Activated T-cell treated with anti-CD3 and anti-CD28 coated beads for 24 hours (primary cell): ENCODE measurements at places on chromosomes 4 and X.

GRCh38 chr4:136524039-136524438 lies 1008.3 kb downstream of the PCDH18 start:
- no peak for DNase-seq

DNA sequence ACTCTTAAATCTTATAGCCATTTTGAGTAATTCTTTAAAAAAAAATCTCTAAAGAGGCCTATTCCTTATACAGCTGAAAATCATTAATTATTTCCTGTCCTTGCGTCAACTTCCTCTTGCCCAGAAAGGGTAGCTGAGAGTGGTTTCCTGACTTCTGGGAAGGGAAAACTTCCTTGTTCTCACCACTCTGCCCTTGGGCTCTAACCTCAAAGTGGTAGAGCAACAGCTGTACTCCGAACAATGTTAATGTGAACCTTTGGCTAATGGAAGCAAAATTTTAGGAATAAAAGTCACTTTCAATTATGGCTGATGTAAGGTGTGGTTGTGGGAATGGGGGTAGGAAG lies 15.3 kb downstream of the KLHL2 start:
- DNase-seq = no peak

DNA sequence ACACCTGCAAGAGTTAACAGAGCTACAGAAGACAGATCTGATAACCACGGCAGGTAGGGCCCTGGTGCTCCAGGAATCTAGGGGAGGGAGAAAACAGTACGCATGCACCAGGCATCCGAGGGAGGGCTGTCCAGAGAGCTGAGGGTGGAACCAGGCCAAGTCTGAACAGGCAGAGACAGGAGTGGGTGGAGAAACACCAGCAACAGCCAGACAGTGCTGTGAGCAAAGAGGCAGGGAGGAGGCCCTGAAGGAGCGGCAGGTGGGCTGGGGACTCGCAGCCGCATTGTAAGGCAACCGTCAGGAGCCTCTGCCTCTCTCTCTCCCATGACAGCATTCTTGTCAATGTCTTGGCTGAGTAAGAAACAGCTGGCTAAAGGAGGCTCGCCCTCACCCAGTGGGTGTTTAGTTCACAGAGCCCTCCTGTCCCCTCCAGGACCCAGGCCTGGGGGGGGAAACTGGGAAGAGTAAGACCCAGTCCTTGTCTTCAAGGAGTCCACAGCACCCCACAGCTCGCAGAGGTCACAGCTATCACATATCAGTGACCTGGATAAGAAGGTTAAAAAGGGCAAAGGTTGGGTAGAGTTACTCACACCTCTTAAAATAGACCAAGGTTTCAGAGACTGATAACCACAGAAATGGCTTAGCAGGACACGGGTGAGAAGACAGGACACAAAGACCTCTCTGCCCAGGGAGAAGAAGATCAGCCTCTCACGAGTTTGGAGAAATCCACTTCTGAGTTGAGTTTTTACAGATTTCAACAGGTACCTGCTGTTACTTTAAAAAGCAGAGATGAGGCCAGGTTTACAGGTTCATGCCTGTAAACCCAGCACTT lies 10.5 kb downstream of the ACSL1 start:
- DNase-seq = no peak

DNA sequence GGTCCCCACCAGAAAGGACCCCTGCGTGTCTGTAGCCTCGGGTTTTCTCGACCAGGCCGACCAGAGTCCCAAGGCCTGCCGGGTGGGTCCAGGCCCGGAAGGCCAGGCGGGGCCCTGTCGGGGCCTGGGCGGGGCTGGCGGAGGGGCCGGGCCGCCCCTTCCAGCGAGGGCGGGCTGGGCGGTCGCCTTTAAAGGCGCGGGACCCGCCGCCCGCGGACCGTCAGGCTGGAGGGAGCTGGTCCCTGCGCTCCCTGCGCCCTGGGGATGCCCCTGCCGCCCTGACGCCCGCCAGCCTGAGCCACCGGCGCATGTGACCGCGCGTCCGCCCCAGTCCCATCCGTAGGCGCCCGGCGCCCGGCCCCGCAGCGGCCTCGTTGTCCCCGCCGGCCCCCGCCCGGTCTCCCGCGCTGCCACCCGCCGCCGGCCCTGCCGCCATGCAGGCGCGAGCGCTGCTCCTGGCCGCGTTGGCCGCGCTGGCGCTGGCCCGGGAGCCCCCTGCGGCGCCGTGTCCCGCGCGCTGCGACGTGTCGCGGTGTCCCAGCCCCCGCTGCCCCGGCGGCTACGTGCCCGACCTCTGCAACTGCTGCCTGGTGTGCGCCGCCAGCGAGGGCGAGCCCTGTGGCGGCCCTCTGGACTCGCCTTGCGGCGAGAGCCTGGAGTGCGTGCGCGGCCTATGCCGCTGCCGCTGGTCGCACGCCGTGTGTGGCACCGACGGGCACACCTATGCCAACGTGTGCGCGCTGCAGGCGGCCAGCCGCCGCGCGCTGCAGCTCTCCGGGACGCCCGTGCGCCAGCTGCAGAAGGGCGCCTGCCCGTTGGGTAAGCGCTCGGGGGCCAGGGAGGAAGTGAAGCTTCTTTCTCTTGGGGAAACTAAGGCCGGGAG lies at the start of gene HTRA3:
HTRA3 (plus strand) TSS at position 220 of the 883 bp plus-strand sequence; CDS start at position 435, 215 bp downstream.
- DNase-seq = no peak

- DNase-seq = no peak
Measured at GRCh38 chr4:119525771-119526712, 102.6 kb downstream of the PDE5A start.

GRCh38 chrX:17470136-17470535 lies 95.1 kb downstream of the NHS start:
- no peak for DNase-seq

GRCh38 chrX:10904220-10904619 lies 206.9 kb upstream of the HCCS start:
- DNase-seq = no peak

DNA sequence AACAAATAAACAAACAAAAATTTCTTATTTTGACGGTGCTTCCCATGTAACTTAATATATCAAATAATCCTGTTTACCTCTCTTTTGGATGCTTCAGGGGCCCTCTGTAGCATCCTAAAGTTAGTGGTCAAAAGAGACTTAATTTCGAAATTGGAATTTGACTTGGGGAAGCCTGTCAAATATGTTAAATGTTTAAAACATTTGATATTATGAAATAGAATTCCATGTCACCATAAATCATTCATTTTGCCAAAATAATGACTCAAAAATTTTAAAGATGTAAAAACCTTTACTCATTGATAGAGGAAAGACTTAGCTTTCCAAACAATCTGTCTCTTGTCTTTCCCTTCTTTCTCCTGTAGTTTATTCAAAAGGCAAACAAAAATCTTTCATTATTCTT lies 20.6 kb upstream of the TEX13A start:
- DNase-seq = no peak

GRCh38 chr4:187069398-187069797 lies 345.7 kb upstream of the FAT1 start:
- no peak for DNase-seq

DNA sequence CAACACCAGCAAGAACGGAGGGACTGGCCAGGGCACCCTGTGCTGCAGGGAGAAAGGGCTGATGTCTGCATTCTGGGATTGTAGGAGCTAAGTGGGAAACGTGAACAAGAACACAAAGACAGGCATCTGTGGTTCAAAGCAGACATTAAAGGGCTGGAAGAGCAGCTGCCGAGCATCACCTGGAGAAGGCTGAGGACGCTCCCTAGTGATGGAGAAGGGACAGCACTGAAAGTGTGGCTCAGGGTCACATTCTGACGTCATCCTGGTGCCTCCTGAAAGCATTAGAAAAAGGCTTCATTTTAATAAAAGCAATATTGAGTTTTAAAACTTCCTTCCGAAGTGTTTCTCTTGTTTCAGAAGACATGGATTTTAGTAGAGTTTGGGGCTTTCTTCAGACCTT lies 62.3 kb downstream of the CLDN22 start:
- no peak for DNase-seq

DNA sequence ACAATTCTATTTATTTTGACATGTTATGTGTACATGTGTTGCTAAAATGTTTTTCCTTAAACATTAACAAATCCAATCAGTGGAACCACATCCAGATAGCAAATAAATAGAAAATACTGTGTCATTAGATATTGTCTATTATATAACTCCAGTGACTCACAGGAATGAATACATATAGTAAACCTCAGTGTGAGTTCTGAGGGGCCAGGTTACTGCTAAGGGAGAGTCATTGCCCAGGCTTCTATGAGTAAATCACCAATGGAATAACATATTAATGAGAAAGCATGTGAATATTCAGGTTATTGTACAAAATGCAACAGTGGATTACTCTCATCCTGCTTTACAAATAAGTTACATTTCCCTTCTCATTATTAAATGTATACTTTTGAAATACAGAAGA lies 27.2 kb downstream of the TACR3 start:
- DNase-seq = no peak

DNA sequence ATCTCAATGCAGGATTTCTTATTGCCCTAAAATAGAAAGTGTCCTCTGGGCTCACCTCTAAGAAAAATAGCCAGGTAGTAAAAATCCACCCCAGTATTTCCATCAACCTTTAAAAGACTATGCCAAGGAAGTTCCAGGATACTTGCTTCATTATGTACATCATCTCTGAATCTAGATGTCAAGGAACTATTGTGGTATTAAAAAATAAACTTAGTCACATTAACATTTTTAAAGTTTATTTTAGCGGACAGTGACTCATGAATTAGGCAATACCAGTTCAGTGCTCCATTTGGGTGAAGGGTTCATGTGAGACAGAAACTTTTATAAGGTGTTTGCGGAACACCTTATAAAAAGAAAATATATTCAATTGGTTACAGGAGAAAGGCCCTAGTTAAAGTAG lies 209.2 kb downstream of the ADAM29 start:
- no peak for DNase-seq

- DNase-seq = no peak
Measured at GRCh38 chr4:76622126-76622525, 187.1 kb downstream of the SHROOM3 start.

DNA sequence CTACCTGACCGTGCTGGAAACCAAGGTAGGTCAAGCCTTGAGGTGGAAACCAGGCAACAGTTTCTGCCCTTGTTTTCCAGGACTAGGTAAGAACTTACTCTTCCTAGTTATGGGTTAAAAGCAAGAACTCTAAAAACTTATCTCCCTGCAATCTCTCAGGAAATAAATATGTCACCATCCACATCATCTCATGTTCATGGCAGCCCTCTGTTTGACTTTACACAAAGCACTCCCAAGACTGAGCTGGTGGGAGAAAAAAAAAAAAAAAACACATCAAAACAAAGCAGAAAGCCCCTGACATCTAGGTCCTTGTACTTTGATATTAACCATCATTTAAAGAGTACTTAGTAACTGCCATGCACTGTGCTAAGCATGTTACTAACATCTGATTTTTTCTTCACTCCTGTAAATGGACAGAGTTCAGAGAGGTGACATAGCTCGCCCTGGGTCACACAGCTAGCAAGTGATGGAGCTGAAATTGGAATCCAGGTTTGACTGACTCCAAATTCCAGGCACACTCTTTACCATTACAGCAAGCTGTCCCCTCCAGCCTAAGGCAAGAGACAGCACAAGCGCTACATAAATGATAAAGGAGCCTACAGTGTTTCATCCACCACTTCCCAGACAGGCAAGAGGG lies 102.8 kb upstream of the NOCT start:
- no peak for DNase-seq

GRCh38 chrX:150813922-150814321 lies 84.5 kb downstream of the CD99L2 start:
- no peak for DNase-seq

GRCh38 chrX:149312097-149312496 lies 193.0 kb downstream of the IDS start:
- no peak for DNase-seq

GRCh38 chr4:7425591-7426468 lies 8.9 kb downstream of the PSAPL1 start:
- DNase-seq = no peak

DNA sequence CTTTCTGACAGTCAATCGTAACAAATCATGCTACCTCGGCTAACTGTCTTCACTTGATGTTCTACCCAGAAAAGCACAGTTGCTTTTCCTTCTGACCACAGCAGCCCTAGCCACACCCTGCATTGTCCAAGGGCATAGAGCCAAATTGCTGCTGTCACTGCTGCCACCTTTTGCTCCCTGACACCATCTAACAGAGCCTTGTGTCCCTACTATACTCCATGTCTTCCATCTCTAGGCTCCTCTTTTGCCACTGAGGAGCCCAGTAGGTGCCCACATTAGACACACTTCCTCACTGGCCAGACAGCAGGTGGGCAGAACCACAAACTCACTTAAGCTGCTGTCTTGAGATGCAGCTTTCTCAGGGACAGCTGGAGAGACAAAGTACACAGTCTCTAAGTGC lies 91.4 kb downstream of the ANXA3 start:
- no peak for DNase-seq

DNA sequence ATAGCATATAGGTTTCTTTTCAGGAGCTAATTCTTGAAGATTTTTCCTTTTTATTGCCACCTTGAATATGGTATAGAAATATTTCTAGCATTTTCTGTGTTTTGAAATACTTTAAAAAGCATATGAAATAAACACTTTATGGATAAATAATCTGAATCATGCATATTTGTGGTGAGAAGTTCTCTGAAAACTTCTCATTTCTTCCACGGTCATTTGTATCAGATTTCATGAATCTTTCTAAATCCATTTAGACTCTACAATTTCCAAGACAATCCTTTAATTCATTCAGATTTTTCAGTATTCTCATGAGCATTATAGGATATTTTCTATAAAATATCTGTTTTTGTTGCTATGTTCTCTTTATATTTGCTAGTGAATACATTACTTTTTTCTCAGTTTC lies 16.2 kb upstream of the CA5B start:
- no peak for DNase-seq

GRCh38 chr4:128159967-128160366 lies 98.9 kb downstream of the LARP1B start:
- DNase-seq = no peak

- DNase-seq = no peak
Measured at GRCh38 chr4:150447356-150447755, 134.6 kb upstream of the MAB21L2 start.

- DNase-seq = no peak
Measured at GRCh38 chrX:29659911-29660310, 555.5 kb upstream of the MAGEB2 start.

DNA sequence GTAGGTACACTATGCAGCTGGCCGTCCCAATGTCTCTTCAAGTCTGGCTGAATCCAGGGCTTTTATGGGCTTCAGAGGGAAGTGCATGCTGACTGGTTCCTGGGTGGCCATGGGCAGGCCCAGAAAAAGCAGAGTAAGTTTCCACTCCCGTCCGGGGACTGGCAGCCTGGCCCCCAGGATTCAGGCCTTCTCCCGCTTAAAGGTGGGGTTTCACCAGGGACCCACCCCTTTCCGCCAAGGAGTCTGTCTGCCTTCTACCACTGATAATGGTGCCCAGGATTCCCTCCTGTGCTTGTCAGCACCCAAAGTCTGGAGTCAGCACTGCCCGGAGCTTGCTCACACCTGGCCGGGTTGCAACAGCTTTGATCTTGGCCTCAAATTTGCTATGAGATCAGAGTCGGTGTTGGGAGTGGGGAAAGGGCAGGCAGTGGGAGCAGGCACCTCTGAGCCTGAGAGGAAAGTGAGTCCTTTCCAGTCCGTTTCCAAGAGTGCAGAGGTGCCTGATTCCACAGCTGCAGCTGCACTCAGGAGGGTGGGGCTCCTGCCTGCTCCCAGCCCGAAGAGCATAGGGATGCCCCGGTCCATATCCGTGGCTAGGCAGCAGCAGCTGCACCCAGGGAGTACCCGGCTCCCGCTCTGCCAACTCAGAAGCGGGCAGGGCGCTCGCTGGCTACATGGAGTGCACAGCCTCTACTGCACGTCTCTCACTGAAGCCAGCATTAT lies 1344.3 kb upstream of the ADGRL3 start:
- no peak for DNase-seq
